ENCODE measurements at places on chromosomes 11 and 22.
A peak's percentile ranks its signal among the peaks of the same experiment; 100 is the strongest.

GRCh38 chr11:59292611-59293010 is 66.1 kb upstream of the OR5AN1 start:
- H3K4me1 ChIP-seq = no peaks in the 10 kb centered on the region
- H3K4me3 ChIP-seq = no peak overlapping the region
- no peak overlapping the region for H3K27ac ChIP-seq
- DNase-seq = no peak
- no peaks in the 10 kb centered on the region for H3K36me3 ChIP-seq

DNA sequence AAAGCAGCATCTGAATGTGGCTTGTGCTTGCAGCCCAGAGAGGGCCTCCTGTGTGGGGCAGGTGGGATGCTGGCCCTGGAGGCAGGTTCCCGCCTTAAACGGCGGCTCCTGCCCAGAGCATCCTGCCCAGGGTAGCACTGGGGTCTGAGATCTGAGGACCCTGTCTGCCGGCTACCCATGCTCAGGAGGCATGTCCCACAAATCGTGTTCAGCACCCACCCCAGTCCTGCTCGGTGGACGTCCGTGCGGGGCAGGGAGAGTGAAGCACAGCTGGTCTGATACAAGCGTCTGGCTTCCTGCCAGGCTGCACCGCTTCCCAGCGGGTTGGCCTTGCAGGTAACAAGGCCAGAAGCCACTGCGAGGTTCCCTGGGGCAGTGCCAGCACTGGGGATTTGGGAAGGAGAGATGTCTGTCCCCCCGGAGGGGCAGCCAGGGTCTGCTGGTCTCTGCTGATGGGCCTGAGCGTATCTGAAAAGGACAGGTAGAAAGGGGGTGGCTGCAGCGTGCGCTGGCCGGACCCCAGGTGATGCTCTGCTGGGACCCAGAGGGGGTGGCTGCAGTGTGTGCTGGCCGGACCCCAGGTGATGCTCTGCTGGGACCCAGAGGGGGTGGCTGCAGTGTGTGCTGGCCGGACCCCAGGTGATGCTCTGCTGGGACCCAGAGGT is 3.6 kb downstream of the TRABD start:
- no peak overlapping the region for H3K4me3 ChIP-seq
- H3K36me3 ChIP-seq = peaks cover 12% of the 10 kb centered on the region
- no peak for DNase-seq
- H3K4me1 ChIP-seq = peaks cover 30% of the 10 kb centered on the region
- no peak overlapping the region for H3K27ac ChIP-seq
- no peaks in the 10 kb centered on the region for H3K27me3 ChIP-seq

DNA sequence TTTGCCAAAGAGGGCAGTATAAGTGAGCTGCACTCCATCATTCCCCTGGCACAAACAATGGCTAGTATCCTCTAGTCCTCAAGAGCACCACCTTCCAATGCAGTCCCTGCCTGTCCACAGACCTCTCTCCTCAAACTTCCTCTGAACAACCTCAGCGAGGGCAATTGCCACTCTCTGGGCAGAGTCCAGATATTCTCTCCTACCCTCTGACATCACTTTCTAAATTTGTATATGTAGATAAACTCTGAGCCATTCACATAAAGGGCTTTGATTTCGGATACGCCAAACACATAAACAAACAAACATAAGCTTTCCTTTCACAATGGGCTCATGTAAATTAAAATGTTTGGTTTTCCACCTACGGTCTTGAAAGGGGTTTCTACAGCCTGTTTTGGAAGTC is 3.0 kb upstream of the SLC43A3 start:
- peaks cover 29% of the 10 kb centered on the region for H3K4me1 ChIP-seq
- no peak overlapping the region for H3K27ac ChIP-seq
- no peak overlapping the region for H3K4me3 ChIP-seq
- no peaks in the 10 kb centered on the region for H3K27me3 ChIP-seq

- no peaks in the 10 kb centered on the region for H3K36me3 ChIP-seq
- H3K27ac ChIP-seq = no peak overlapping the region
- no peak overlapping the region for H3K4me3 ChIP-seq
- no peaks in the 10 kb centered on the region for H3K4me1 ChIP-seq
These were observed 1734.0 kb upstream of the RAG2 start for GRCh38 chr11:38332046-38332445.

DNA sequence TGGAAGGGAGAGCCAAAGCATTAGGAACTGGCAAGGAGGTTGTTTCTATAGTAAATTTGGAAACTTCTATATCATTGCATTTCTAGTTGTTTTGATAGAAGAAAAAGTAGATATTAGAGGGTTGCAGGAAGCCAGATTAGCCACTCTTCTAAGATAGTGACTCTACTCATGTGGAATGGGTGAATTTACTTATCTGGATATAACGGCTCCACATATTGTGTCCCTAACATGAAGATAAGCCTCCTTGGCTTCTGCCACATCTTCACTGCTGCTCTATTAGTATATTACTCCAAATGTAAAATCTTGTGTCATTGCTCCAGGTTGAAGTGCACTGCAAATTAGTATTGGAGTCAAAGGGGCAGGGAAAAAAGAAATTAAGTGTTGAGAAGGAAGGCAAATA is 283.3 kb downstream of the CASP12 start:
- H3K4me3 ChIP-seq = no peak overlapping the region
- no peaks in the 10 kb centered on the region for H3K4me1 ChIP-seq
- no peak overlapping the region for H3K27ac ChIP-seq
- no peaks in the 10 kb centered on the region for H3K27me3 ChIP-seq

- DNase-seq = no peak
- peaks cover 54% of the 10 kb centered on the region for H3K4me1 ChIP-seq
- no peak overlapping the region for H3K4me3 ChIP-seq
These were observed 8.3 kb downstream of the OSBPL5 start for GRCh38 chr11:3156661-3157311.

GRCh38 chr11:118998388-118998717 is 415 bp downstream of the CENATAC start:
- H3K27me3 ChIP-seq = no peaks in the 10 kb centered on the region
- H3K4me1 ChIP-seq = peaks cover 24% of the 10 kb centered on the region
- H3K27ac ChIP-seq = peak overlapping the region; percentile 80
- peak overlapping the region; percentile 88 for H3K4me3 ChIP-seq
- peaks cover 13% of the 10 kb centered on the region for H3K36me3 ChIP-seq

GRCh38 chr22:37515901-37516300 is 3.3 kb downstream of the CARD10 start:
- peaks cover 11% of the 10 kb centered on the region for H3K4me1 ChIP-seq
- H3K27me3 ChIP-seq = peaks cover 15% of the 10 kb centered on the region
- H3K36me3 ChIP-seq = no peaks in the 10 kb centered on the region
- H3K27ac ChIP-seq = no peak overlapping the region
